Foreskin melanocyte (primary cell): ENCODE measurements at places on chromosomes 11 and 22.

GRCh38 chr11:32333320-32333991 is 101.9 kb downstream of the WT1 start:
- peak; percentile 43 for DNase-seq

GRCh38 chr11:8262552-8263108 is 1.0 kb downstream of the LMO1 start:
- peak; percentile 14 for DNase-seq

GRCh38 chr11:7538031-7538430 is 24.2 kb downstream of the PPFIBP2 start:
- no peak for DNase-seq

DNA sequence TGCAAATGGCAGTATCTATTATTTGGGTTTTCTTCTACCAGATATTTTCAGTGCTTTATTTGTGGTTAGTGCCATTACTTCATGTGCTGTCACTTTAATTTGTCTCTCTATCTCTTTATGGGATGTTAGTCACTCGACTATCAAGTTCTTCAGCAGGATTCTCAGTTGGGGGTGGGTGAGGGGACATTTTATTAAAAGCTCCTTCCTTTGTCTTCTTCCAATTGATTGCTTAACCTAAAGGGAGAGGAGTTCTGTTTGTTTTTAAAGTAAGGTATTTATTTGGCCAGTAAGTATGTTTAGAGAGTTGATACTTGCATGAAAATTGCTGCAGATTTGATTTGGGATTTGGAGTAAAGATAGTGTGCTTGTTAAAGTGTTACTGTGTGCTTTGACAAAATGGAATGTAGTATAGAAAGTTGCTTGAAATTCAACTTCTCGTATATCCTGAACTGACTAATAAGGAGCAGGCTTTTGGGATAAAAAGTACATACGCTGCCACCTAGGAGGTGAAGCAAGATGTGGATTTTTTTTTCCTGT is 10.3 kb downstream of the YAP1 start:
- no peak for DNase-seq

DNA sequence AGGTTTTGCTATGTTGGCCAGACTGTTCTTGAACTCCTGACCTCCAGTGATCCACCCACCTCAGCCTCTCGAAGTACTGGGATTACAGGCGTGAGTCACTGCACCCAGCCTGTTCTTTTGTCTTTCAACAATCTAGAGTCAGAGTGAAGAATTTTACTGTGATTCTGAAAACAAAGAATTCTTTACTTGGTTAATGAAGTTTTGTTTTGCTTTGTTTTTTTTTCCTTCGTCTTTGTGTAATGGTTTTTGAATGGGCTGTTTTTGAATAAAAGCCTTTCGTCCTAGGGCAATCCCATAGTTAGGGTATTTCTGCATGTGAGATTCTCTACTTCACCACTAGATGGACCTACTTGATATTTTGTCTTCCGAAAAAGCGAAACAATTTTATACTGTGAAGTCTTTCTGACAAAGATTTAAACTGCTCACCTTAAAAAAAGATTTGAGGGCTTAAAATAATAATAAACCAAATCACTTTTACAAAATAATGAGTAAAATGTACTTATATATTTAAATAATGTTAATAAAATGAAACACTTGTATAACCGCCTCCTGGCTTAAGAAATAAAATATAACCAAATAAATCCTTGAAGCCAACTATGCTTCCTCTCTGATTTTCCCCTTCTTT is 43.4 kb upstream of the SC5D start:
- DNase-seq = peak; percentile 64

GRCh38 chr11:35046681-35047080 is 92.3 kb upstream of the CD44 start:
- no peak for DNase-seq

- DNase-seq = no peak
These were observed 36.4 kb downstream of the KCNQ1 start for GRCh38 chr11:2481253-2481652.

- no peak for DNase-seq
These were observed 28.2 kb upstream of the TMPRSS4 start for GRCh38 chr11:118048472-118049370.

- peak; percentile 6 for DNase-seq
These were observed 29.9 kb downstream of the SERPIND1 start for GRCh38 chr22:20803696-20804324.

- no peak for DNase-seq
These were observed 8.3 kb downstream of the KIRREL3 start for GRCh38 chr11:126992065-126992803.

GRCh38 chr22:39731881-39732555 is 161.5 kb downstream of the CACNA1I start:
- DNase-seq = no peak

DNA sequence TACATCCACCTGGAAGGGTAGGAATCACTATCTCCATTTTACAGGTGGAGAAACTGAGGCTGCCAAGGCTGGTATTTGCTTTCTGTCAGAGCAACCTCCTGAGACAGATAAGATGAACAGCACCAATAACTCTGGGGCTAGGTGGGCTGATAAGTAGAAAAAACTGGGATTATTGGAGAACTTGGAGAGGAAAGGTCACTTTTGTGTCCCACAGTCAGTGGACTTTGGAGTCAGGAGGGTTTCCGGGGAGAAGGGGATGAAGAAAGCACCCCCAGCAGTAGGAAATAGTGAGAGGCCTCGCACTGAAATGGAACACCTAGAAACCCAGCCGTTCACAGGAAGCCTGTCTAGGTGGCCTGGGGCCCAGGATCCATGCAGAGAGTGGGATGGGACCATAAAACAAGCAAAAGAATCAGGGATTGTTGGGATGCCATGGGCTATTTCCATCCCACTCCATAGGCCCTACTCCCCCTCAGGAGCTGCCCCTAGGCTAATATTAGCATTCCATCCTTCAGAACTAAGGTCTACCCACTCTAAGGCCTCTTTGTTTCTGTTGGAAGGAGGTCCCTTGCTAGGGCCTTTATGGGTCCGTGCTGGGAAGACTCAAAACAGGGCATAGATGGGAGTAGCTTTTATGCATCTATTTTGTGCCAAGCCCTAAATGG is 31.0 kb upstream of the FCHSD2 start:
- DNase-seq = peak; percentile 35

DNA sequence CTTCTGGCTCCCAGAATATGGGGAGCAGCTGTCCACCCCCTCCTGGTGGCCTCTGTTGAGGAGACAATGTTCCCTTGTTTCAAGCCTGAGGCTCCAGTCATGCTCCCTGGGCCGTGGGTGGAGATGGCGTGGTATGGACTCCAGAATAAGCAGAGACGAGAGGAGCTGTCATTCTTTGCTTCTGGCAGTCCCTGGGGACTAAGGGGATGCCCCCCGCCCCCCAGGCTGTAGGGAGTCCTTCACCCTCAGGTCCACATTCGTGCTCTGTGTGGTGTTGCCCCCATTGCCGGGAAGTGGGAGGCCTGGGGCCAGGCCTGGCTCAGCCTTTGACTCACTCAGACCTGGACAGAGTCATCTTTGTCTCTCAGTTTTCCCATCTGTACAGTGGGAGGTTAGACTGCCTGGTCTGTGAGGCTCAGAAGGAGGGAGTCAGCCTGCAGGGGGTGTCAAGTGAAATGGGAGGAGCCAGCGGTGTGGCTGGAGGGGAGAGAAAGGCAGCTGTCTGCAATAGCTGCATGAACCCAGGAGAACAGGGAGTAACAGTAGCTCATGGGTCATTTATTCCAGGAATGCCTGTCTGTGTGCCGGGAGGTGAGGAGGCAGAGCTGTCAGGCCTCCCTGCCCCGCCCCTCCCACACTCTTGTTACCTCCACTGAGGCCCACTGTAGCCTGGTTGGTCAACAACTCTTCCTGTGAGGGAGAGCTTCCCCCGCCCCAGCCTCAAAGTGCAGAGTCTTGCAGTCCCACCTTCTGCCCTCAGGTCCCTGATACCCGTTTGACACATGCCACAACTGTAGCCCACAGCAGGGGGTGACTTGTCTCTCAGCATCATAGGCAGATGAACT is 6.3 kb downstream of the ARHGEF17 start:
- peak; percentile 86 for DNase-seq

GRCh38 chr11:105447936-105448702 is 161.8 kb upstream of the GRIA4 start:
- DNase-seq = no peak

GRCh38 chr11:7573558-7574296 is 59.9 kb downstream of the PPFIBP2 start:
- no peak for DNase-seq

GRCh38 chr11:33718440-33718839 is 17.8 kb downstream of the CD59 start:
- no peak for DNase-seq

GRCh38 chr22:31263896-31264640 is 28.2 kb downstream of the PIK3IP1 start:
- no peak for DNase-seq
